CMK (cell line): ENCODE measurements at places on chromosomes 12 and 14.

DNA sequence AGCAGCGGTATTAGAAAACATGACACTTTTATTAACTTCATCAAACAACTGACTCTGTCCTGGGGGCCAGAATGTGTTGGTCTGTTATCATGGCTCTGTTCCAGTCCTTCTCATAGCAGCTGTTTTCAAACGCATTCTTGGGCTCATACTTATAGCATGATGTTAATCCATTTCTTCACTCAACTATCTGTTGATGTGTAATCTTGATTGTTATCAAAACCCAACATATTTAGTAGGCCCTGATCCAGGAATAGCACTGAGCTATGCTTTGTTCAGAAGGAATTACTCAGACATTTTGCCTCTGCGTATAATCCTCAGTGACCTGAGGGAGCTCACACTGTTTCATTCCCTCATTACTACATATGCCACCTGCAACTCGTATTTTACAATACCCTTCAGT is 315.9 kb downstream of the BMP4 start:
- no peak for DNase-seq

DNA sequence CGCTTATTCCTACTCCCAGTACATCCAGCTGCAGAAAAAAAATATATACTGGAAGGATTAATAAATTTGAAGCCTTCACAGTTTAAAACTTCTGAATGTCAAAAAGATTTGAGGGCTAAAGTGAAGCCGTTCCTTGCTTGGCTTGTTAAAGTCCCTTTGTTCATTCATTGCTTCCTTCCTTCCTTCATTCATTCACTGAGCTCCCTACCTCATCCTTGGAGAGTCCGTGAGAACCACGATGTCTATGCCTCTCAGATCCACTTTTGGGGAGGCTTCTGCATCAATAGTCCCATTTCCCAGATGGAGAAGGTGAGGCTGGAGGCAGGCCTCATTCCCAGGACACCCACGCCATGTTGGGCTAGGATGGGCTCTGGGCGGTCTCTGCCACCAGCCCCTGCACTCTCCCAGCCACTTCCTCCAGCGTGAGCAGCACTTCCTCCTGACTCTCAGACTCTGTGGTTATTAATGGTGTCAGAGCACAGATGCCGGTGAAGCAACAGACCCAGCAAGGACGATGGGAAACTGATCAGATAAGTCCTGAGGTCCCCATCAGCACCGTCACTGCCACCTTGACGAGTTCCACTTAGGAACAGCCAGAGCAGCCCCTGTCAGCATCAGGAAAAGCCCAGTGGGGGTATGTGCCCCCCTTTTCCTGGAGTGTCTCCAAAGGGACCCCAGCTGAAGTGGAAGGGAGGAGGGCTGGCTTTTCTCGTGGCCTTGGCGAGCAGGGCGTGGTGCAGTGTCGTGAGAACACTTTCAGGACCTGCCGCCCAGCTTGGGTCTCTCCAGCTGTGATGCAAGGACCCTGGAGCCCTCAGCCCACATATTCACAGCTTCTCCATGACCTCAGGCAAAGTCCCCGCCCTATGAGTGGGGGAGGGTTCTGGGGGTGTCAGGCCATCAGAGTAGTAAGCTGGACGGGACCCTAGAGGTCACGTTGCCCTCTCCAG is 21.2 kb downstream of the ASB2 start:
- DNase-seq: peak; percentile 53

GRCh38 chr12:48126953-48127630 is 7.9 kb downstream of the PFKM start:
- DNase-seq: no peak

DNA sequence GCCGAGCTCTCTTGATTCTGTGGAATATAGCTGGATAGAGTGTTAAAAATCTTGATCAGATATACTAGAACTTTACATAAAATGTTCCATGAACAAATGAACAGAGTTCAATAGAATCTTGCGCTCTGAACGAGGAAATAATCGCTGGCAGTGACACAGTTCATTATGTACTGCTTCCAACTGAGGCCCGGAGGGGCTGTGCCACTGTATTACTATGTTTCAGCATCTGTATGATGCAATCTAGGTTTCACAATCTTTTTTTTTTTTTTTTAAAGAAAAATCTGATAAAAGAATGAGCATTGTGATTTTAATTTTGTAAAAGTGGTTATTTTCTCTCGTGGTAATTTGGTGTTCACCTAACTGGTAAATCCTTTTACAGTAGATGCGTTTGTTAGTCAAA is 77.2 kb downstream of the FERMT2 start:
- DNase-seq: no peak

GRCh38 chr12:66195242-66195641 is 6.2 kb downstream of the IRAK3 start:
- no peak for DNase-seq

GRCh38 chr14:104420990-104421389 is 158.6 kb upstream of the C14orf180 start:
- no peak for DNase-seq

GRCh38 chr12:16573398-16574077 is 32.4 kb downstream of the LMO3 start:
- DNase-seq: no peak

- no peak for DNase-seq
Measured at GRCh38 chr12:89316705-89317139, 35.6 kb downstream of the DUSP6 start.

GRCh38 chr14:64438181-64438841 is 27.0 kb upstream of the AKAP5 start:
- DNase-seq: no peak

- no peak for DNase-seq
Measured at GRCh38 chr14:32013083-32013482, 64.0 kb upstream of the ARHGAP5 start.

- no peak for DNase-seq
Measured at GRCh38 chr12:65511134-65511834, 232.8 kb downstream of the MSRB3 start.

DNA sequence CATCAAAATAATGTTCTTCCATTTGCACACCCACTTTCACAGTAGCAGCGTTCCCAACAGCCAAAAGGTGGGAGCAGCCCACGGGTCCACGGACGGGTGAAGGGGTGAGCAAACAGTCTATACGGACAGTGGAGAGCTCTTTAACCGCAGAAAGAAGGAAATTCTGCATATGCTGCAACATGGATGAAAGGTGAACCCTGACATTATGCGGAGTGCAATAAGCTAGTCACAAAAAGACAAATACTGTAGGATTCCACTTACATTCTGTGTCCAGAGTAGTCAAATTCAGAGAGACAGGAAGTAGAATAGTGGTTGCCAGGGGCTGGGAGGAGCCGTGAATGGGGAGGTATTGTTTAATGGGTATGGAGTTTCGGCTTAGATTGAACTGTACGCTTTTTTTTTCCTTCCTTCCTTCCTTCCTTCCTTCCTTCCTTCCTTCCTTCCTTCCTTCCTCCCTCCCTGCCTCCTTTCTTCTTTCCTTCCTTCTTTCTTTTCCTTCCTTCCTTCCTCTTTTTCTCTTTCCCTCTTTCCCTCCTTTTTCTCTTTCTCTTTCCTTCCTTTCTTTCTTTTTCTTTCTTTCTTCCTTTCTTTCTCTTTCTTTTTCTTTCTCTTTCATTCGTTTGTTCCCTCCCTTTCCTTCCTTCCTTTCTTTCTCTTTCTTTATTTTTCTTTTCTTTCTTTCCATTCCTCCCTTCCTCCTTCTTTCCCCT is 15.8 kb upstream of the ANKRD9 start:
- DNase-seq: no peak

DNA sequence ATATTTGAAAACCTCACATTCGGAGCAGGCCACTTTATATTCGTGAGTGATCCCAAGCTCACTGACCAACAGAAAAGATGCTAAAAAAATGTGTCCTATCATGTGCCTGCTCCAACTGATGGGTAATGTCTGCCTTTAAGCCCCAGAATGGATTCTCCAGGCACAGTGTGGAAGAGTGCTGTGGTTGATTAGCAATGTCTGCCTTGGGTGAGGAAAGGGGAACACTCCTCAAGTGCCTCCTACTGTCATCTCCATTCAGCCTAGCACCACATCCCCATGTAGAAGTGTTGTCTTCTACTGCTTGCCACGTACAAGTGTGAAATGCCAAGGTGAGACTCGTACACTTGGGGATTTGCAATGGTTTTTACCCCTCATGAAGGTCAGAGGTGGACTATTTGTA is 199.3 kb downstream of the SLC41A2 start:
- no peak for DNase-seq

GRCh38 chr14:91123201-91123600 is 9.3 kb downstream of the DGLUCY start:
- no peak for DNase-seq

- no peak for DNase-seq
Measured at GRCh38 chr12:83199069-83199468, 512.4 kb downstream of the TMTC2 start.

- DNase-seq: no peak
Measured at GRCh38 chr14:22627506-22628263, 16.5 kb downstream of the OR6J1 start.

GRCh38 chr12:123152833-123153232 is 1.9 kb upstream of the PITPNM2 start:
- DNase-seq: no peak

- DNase-seq: no peak
Measured at GRCh38 chr12:93974252-93974651, 174.1 kb upstream of the PLXNC1 start.

DNA sequence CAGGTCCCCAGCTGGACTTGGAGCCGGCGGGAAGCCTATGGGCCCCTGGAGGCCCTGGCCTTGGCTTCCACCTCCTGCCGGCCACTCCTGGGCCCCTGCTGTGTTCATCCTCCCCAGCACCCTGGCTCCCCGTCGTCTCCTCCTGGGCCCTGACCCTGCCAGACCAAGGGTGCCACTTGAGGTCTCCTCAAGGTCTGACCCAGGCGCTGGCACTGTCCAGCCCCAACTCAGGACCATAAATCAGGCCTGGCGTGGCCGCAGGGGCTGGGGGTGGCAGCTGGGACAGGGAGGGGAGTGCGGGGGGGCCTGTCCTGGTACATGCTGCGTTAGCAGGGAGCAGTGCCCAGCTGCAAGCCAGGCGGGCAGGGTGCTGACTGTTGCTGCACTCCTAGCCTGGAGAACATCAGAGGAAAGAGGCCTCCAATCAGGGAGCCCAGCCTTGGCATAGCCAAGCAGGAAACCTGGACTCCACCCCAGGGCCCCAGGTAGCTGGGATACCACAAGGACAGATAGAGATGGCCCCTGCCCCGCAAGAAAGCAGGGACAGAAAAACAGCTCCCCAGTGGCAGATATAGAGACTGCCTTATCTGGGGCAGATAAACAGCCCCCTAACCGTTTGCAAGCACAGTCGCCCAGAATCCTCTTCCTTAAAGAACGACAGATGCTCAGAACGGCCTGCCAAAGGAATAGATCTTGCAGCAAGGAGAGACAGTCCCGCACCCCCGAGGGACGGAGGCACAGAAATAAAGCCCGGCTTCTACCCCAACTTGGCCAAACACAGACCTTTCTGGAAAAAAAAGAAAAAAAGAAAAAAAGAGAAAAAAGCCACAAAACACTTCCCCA is 6.5 kb upstream of the ATG101 start:
- DNase-seq: no peak

DNA sequence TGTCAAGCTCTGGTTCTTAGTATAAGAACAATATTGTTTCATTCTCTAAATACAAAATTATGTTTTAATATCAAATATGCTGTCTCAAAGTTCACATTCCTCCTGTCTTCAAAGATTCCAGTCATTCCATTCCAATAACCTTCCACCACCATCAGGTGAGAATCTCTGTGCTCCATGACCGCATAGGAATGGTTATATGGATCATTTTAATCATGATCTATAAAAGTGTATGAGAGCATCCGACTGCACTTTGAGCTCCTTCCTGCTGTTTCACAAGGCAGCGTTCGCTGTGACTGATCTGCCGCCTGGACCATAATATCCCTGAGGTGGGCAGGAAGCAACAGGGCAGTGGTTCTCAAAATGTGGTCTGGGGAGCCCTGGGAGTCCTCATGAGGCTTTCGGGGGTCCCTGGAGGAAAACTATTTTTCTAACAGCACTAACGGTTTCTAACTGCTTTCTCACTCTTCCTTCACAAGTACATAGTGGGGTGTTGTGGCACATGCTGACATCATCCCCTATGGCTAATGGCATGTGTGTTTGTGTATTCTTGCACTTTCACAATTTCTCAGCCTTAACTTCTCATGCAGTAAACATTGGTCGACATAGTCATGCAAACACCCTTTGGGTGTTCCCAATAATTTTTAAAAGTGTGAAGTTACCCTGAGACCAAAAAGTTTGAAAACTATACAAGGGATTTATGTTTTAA is 137.4 kb downstream of the ANO2 start:
- DNase-seq: no peak

DNA sequence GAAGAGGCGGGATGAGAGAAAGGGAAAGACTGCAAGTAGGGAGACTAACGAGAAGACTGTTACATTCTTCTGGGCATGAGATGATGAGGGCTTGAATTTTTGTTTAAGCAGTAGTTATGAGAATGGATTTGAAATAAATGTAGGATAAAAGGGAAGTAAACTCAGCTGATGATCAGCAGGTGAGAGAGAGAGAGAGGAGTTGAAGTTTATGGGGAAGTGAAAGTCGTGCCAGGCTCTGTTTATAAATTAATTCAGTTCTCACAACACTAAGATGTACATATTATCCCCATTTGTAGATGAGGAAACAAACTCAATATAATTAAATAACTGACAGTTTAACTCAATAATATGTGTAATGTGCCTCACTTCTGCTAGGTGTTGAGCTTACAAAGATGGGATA is 170.0 kb upstream of the RMST start:
- no peak for DNase-seq

DNA sequence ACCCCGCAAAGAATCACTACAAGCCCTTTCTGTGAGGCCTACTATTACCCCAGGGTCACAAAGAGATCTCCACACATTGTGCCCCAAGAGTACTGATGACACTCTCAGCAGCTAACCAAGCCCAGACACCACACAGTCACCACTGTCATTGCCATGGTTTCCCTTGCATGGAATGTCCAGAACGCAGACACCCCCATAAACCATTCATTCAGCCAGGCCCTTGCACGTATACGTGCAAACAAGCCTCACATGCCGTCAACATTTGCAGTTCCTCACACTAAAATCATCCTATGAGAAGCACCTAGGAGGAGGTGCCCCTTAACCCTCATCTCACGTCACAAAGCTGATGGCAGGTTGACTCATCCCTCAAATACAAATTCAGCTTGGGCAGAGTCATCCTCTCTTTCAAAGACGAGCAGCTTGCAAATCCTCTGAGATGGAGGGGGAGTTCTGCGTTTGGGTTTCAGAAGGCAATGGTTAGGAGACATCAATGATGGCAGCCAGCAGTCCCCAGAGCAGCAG is 17.1 kb upstream of the KRT77 start:
- DNase-seq: no peak

DNA sequence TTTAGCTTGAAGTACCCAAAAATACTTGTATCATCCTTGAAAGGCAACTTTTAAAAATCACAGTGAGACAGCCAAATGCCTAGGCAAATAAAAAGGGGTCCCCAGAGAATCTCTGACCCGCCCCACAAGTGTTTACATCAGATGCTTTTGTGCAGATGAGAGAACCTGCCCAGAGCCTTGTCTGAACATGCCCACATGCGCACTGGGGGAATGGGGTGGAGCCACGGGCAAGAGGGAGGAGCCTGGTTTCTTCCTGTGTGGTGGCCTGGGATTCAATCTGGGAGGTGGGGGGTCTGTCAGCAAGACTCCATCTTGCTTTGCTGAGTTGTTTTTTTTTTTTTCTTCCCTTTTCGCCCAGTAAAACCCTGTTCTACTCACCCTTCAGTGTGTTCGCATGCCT is 381.7 kb upstream of the CCDC196 start:
- no peak for DNase-seq
